ENCODE measurements at places on chromosomes 5 and 9.
A peak's percentile ranks its signal among the peaks of the same experiment; 100 is the strongest.

- DNase-seq = no peak
These were observed 176.6 kb upstream of the SH3GL2 start for GRCh38 chr9:17402309-17402708.

DNA sequence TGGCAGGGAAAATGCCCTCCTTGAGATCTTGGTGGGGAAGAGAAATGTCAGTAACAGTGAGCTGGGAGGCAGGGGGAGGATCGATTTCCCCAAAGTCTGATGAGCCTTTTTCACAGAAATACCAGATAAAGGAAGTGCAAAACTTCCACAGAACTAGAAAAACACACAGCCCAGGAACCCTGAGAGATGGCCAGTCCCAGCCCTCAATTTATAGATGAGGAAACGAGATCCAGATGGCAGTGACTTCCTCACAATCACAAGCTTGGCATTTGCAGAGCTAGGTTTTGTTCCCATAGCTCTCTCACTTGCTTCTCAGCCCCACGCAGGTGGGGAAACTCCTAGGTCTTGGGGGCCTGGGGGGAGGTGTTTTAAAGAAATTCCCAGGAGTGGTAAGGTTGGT lies 3.8 kb upstream of the GGTA1 start:
- DNase-seq = no peak

DNA sequence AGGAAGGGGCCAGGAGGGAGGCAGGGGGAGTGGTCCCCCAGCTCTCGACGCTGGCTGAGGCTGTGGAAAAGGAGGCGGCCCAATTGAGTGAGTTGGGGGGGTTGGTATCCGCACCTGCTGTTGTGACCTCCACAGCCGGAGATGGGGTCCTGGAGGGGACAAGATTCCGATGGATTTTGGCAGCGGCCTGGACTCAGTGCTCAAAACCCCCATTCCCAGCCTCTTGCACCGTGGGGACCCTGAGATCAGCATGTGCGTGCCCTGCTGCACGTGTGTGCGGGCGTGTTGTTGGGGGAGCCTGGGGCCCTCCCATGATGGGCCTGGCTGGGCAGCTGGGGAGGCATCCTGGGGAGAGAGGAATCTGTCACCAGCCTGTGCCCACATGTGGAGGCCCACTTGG lies 15.0 kb downstream of the CNTFR start:
- DNase-seq = no peak

DNA sequence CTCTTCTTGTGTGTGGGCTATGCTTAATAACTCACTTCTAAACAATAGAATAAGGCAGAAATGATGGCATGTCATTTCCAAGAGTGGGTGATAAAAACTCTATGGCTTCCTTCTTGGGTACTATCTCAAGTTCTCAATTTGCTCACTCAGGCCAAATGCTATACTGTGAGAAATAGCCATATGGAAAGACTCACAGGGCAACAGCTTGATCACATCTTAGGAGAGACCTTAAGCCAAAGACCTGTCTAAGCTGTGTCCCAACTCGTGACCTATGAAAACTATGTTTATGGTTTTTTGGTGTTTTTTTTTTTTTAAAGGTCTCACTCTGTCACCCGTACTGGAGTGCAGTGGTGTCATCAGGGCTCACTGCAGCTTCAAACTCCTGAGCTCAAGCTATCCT lies 2.1 kb upstream of the UIMC1 start:
- DNase-seq = no peak

GRCh38 chr5:156755421-156756087 lies 94.5 kb upstream of the PPP1R2B start:
- no peak for DNase-seq

DNA sequence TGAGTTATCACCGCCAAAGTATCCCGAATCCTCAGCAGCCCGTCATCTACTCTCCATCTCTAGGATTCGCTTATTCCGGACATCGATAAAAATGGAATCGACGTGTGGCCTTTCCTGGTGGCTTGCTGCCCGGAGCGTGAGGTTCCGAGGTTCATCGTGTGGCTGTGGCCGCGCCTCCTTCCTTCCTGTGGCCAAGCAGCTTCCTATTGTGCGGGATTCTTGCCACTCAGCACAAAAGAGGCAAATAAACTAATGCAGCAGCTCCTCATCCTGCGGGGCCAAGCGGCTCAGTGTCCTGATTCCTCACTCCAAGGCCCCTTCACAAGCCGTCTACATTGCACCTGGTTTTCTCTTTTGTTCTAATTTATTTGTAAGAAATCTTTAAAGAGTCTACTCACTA lies 800.9 kb downstream of the CDH9 start:
- DNase-seq = no peak

- DNase-seq = no peak
These were observed 51.0 kb downstream of the GLRA1 start for GRCh38 chr5:151873701-151874100.

DNA sequence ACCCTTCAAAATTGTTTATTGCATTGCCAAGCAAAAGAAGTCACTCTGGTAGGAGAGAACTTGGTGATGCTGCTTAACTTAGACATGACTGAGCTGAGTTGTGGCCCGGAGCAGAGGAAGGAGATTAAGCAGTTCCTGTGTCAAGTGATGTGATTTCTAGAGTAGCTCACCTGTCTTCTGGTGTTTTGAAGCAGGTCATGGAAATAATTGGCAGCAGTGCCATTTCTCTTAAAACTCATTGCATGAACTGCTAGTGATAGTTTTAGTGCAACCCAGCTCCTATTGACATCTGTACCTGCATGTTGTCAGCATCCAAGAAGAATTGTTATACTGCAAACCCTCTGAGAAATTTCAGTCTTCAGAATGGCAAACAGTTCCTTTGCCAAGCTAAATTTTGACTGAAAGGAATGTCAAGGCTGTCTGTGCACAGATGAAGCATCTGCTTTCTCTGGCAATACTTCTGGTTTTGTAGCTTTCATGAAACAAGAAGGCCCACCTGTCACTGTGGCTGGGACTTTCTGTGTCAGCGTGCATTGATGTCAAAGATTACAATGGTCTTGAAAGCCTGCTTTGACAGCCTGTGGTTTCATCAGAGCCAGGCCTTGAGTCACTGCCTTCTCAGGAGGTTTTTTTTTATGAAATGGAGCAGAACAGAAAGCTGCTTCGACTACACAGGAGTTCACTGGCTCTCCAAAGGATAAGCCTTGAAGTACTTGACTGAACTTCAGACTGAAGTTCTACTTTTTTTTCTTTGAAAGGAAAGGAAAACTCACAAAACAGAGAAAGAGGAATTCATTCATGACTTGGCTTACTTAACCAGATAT lies 90.6 kb downstream of the RALGPS1 start:
- DNase-seq = peak; percentile 37

- DNase-seq = no peak
These were observed 237.3 kb downstream of the CDH10 start for GRCh38 chr5:24407466-24407865.

DNA sequence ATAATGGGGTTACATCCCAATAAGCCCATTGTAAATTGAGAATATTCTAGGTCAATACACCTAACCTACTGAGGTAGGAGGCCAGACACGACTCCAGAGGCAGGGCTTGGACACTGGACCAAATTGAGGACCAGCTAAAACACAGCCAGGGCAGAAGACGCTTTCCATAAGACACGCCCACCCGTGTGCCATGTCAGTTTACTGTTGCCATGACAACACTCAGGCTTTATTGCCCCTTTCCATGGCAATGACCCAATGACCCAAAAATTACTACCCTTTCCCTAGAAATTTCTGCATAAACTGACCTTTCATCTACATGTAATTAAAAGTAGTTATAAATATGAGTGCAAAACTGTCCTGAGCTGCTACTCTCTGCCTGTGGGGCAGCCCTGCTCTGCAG lies 31.5 kb downstream of the SLC22A4 start:
- DNase-seq = no peak

DNA sequence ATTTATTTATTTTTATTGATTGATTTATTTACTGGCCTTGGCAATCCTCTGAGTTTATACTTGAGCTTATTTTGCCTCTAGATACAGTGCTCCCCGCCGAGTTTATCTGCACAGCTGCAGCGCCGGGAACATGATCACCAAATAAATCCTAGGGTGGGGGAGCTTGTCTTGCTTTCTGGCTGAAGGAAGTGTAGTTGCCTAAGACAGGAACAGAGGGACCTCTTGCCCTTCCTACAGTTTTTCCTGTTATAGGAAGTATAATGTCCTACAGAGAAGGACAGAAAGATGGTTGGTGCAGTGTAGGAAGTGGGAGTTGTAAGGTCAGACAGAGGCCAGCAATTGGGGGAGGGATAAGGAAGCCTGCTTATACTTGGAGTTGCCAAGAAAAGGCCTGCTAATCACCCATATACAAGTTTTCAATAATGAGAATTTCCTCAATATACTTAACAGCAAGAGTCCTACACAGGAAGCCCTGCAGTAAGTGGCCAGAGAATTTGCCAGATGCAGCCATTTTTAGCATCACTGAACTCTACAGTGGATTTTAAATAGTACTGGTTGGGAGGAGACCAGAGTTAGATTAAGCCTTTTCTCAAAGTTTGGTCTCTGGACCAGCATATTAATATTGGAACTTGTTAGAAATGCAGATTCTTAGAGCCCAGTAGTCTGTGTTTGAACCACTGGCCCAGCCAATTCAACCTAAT lies 7.7 kb downstream of the AOPEP start:
- DNase-seq = no peak

DNA sequence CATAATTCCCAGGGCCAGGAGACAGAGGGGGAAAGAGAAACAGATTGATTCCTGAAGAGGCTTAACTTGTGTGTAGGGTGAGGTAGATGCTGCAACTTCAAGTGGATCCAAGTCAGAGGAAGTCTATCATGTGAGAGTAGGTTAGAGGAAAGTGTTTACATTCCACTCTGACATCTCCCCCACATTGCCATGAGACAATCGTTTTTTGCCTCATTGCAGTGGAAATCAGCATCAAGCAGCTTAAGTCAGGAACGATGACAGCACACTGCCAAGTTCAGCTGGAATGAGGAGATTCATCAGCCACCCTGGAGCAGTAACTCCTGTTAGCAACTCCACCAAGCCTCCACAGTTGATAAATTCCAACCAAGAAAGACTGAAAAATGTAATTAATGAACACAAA lies 689.7 kb upstream of the MEF2C start:
- no peak for DNase-seq

- no peak for DNase-seq
These were observed 176.3 kb downstream of the TMEM161B start for GRCh38 chr5:88092358-88092757.

GRCh38 chr9:137411645-137412380 lies 11.1 kb downstream of the EXD3 start:
- peak; percentile 93 for DNase-seq

DNA sequence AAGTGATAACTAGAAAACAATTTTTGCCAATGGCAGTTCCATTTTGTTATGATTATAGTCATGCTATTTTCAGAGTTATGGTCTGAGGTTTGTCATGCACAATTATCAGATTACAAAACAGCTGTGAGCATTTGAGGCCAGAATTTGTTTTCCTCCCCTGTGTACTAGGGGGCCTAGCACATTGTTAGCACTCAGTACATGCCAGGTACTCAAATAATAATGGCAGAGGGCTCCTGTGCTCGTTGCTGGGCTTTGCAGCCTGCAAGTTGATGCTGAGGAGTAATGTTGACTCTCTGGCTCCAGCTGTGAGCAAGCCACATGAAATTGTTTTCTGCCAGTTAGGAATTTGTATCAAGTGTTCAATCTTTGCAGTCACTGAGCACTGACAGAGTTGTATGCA lies 6.9 kb downstream of the DNAI1 start:
- no peak for DNase-seq

- no peak for DNase-seq
These were observed 12.9 kb upstream of the WDR38 start for GRCh38 chr9:124840300-124840833.

DNA sequence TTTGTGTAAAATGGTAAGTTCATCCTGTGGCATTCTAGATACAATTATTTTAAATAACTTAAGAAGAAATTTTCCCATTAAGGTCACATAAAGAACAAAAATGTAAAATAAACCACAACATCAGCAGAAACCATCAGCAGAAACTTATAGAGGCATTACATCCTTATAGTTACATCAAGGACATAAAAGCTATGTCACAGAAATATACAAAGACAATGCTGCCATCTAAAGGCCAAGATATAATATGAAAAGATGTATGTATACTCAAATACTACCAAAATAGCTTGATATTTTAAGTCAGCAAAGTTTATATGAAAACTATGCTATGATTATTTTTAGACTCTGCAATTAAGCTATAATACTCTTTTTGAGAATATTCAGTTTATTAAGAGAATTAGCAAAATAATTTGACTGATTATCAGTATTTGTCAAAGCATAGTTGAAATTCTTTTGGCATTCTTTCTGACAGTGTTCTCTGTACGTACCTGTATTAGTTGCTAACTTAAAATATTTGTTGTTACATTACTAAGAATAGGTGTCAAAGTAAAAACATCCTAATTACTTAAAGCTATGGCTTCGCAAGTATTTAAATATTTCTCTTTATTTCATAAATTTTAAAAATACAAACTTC lies 36.2 kb downstream of the FBXL17 start:
- peak; percentile 75 for DNase-seq

GRCh38 chr5:131277875-131278740 lies 14.3 kb downstream of the CDC42SE2 start:
- no peak for DNase-seq

GRCh38 chr5:154039458-154039829 lies 677 bp downstream of the MFAP3 start:
- DNase-seq = no peak

DNA sequence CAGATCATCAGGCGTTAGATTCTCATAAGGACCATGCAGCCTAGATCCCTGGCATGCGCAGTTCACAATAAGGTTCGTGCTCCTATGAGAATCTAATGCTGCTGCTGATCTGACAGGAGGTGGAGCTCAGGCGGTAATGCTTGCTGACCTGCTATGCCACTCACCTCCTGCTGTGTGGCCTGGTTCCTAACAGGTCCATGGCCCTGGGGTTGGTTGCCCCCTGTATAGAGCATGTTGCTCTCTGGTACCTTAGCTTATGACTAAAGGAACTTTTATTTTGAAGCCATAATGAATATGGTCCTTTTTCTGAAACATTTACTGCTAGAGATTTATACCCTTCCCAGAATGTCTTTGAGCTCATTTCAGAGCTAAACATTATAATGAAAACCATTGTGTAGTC lies 3.1 kb downstream of the MAN2A1 start:
- DNase-seq = no peak

- DNase-seq = peak; percentile 70
These were observed 1.9 kb upstream of the SPDL1 start for GRCh38 chr5:169581580-169582227.

- DNase-seq = no peak
These were observed 51.2 kb downstream of the USP20 start for GRCh38 chr9:129886226-129887174.

DNA sequence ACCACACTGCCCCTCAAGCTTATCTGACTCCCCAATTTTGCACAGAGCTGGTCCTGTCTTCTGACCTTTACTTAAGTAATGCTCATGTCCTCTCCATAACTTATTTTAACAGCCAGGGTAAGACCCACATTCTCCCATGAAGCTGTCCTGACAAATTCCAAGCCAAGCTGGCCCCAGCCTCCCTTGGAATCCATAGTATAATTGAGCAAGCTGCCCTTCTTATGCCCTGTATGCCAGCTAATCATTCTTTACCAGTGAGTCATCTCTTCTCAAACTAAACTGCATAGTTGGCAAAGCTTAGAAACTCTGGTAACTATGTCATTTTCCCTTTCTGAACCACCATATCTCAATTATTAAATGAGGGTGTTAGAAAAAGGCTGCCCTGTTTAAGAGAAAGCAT lies 92.4 kb downstream of the NFIB start:
- DNase-seq = peak; percentile 58
